ENCODE measurements at places on chromosomes 2 and 18.

DNA sequence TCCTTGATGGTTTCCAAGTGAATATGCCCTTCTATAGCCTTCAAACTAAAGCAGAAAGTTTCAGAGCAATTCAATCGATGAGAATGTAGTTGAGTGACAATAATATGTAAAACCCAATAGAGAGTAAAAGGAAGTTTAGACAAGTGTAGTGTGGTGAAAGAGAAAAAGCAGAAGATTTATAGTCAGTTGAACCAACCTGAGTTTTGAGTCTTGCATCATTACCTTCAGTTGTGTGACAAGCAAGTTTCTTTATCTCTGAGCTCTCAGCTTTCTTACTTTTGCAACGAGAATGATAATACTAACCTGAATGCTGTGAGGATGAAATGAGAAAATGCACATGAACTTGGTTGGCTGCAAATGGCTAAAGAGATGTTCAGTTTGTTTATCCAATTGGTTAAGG lies 40.6 kb upstream of the TMEM247 start:
- DNase-seq, result no peak

DNA sequence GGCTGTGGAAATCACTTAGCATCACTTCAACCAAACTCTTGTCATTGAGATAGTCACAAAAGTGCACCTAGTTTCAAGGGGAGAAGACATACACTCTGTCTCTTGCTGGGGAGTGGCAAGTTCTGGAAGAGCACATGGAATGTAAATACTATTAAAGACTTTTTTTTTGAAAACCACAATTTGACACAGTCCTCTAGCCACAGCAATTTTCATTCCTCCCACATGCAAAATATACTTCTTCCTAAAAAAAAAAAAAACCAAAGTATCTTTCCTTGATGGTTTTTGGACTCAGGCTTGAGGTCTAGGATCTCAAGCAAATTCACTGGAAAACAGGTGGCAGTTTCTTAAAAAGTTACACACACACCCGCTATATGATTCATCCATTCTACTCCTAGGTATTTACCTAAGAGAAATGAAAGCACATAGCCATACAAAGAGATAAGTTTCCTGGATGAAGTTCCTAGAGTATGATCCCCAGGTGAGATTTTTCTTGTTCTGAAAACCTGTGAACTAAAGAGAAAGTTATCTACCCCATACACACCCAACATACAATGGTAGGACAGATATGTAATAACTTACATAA lies 295.8 kb downstream of the SP3 start:
- no peak for DNase-seq

GRCh38 chr2:83058683-83059082 lies 1400.4 kb downstream of the SUCLG1 start:
- DNase-seq, result no peak

GRCh38 chr18:38900445-38900844 lies 1334.8 kb upstream of the CELF4 start:
- no peak for DNase-seq
